ENCODE measurements at places on chromosomes 4 and X. TPM values are rescaled to one million over a fixed set of nuclear protein-coding genes. Genes with fewer than 3 reads are reported as not detected.

Gene PLP1
- total RNA-seq, result not detected

GRCh38 chr4:153784166-153784699 lies 4.7 kb downstream of the SFRP2 start:
- no peak for DNase-seq

DNA sequence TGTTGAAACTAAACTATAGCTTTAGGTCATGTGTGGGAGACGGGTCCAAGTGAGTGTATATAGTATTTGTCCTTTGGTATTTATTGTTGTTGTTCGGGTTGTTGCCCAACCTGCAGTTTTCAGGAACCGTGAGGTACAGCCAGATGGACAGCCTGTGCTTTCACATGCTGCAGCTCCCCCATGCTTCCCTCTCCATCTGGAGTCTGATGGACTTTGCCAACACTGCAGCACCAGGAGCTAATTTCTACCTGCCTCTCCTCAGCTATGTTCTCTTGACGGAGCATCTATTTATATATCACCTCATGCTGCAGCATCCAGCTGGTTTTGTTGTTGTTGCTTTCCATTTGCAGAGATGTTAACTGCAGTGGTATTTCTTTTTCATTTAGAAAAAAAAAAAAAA lies 80.1 kb downstream of the TLL1 start:
- DNase-seq, result no peak

Gene RAB39B
- 1.6 TPM for total RNA-seq

- no peak for DNase-seq
Measured at GRCh38 chr4:17794730-17795129, 13.3 kb upstream of the FAM184B start.

Gene USP51
- total RNA-seq, result 0.78 TPM

DNA sequence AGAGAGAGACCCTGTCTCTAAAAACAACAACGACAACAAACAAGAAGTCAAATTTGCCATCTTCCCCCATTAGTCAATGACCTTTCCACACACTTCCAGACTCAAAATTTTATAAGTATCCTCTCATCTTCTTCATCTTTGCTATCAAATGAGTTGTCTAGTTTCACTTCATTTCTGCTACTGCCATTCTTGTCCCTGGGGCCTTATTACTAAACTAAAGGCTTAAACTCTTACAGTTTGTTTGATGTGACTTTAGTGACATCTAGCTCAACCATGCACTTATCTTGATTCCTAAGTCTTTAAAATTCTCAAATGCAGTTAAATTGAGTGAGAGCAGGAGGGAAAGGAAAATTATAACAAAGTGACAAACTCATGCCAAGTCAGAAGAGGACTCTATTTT lies 271.8 kb upstream of the GK2 start:
- DNase-seq, result no peak

DNA sequence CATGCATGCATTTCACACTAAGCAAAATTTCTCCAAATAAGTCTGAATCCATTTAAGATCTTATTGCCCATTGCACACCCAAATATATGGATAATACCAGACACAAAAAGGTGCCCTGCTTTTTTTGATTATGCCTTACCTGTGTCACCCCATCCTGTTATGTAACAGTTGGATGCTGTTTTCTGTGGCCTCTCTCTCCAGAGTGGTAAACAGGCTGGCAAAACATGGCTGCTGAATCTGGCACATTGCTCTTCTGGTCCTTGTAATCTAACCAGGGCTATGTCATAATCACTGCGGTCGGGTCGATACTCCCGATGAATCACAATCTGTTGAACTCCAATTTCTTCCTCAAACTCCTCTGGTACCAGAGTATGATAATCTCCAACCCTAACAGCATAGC lies 70.1 kb downstream of the PRSS12 start:
- peak; percentile 34 for DNase-seq

DNA sequence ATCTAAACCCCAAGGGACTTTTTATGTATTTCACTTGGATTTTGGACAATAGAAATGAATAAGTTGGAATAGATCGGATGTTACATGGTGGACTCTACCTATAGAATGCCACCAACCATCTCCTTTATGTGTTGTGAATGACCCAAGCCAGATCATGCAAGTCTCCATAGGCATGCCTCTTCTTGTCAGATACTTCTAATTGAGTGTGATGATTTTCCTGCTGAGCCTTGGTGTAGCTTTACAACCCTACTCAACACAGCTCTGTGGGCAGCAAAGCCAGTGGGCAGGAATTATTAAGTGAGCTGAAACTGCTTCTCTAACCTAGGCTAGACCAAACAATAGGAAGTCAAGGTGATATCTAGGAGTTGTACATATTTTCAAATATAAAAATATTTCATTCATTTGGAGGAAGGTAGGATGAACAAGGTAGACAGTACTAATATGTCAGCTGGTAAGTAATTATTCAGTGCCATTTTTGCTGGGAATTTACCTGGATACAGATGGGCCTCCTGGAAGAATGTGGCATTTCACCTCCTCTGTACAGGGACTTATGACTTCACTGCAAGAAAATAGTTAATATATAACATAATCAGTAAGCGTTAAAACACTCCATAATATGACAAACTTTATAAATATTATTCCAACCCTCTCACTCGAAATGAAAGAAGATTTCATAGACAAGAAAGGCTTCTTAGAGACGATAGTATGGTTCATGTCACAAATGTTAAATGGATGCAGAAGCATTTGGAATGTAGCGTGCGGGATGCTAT lies 298.0 kb upstream of the FAT1 start:
- DNase-seq, result no peak

- DNase-seq, result no peak
Measured at GRCh38 chr4:673349-674091, 556 bp downstream of the ATP5ME start.

GRCh38 chr4:109559625-109559982 lies 442 bp upstream of the MCUB start:
- no peak for DNase-seq
